Fibroblast of skin of left quadriceps (primary cell): ENCODE measurements at places on chromosomes 1 and 21.

GRCh38 chr1:205751036-205751651 lies 1.2 kb upstream of the NUCKS1 start:
- no peak for DNase-seq

- DNase-seq, result no peak
Measured at GRCh38 chr1:154710106-154710505, 102.1 kb upstream of the ADAR start.

DNA sequence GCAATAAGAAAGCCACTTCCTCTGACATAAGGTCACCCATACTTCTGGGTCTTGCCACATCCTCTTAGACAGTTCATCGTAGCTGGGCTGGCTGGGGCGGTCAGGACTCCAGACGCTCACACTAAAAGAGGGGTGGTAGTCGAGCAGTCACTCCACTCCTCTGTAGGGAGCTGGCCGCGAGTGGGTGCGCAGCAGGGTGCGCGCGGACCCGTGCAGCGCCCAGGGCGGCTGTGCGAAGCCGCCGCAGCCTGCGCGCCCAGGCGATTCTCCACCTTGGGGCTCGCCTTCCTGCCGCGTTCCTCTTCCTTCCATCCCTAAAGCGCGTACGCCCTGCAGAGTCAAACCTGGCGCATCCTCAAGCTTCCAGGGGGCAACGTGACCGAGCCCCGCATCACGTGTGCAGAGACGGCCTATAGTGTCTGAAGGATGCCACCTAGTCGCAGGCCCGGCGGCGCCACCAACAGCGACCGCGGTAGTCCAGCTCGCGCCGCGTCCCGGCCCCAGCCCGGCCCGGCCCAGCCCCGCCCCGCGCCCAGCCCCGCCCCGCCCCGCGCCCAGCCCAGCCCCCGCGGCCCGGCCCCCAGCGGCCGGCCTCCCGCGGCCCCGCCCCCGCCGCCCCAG lies 360 bp upstream of the PRDX6 start:
- peak; percentile 68 for DNase-seq

GRCh38 chr1:109266965-109267364 lies 16.0 kb downstream of the PSRC1 start:
- DNase-seq, result no peak

- DNase-seq, result peak; percentile 46
Measured at GRCh38 chr1:79100385-79100784, 93.9 kb upstream of the ADGRL4 start.

DNA sequence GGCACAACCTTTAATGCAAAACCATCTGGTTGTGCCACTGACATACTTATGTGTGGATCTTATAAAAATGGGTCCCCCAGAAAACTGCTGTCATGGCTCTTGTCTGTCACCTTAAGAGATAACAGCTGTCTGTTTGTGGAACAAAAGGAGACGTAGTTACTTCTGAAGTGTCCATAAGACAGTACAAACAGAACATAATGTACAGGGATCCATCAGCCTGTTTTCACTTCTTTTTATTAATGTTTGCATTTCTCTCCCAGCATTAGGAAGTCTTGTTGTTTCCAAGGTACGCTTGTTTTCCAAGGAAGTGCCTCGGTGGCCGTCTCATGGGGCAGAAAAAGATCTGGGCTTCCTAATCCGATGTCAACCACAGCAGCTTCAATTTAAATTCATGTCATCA lies 11.2 kb upstream of the ST6GALNAC5 start:
- DNase-seq, result no peak

GRCh38 chr1:234239515-234239914 lies 133.7 kb upstream of the COA6 start:
- DNase-seq, result no peak

DNA sequence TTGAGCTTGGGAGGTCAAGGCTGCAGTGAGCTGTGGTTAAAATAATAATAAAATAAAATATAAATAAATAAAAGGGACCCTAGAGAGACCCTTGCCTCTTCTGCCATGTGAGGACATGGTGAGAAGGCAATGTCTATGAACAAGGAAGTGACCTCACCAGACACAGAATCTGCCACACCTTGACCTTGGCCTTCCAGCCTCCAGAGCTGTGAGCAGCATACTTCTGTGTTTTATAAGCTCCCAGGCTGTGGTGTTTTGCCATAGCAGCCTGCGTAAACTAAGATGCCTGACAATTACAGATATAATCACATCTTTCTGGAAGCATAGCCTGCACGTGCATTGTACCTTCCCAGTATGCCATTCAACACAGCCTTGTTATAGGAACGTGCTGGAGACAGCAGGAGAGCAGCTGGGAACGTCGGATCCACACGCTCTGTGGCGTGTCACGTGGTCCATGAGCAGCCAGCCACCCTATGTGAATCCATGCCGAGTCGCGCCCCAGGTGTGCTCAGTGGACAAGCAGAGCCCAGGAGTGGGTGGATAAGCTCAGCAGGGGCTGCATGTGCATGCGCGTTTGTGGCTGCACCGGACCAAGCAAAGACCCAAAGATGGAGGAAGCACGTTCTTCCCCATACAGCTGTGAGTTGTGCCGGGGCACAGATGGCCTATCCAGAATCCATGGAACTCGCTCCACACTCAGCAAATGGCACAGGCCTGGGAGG lies 17.8 kb downstream of the WNT9A start:
- DNase-seq, result no peak

DNA sequence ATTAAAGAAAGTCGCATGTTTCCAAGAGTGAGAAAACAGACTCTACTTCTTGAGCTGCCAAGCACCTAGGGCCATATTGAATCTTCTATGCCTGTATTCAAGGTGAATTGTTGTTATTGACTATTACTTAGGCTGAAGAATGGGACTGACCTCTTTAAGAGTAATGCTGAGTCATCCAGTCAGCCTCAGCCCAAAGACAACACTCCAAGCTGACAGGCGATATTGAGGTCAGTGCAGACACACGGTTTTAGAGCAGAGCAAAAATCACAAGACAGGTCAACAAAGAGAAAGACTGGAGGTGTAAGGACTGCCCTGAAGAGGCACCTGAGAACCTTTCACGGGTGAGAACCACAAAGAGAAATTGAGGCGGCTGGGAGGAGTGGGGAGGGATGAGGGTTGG lies 146.9 kb downstream of the MIS18A start:
- DNase-seq, result no peak
